ENCODE measurements at places on chromosomes 2 and 18.

DNA sequence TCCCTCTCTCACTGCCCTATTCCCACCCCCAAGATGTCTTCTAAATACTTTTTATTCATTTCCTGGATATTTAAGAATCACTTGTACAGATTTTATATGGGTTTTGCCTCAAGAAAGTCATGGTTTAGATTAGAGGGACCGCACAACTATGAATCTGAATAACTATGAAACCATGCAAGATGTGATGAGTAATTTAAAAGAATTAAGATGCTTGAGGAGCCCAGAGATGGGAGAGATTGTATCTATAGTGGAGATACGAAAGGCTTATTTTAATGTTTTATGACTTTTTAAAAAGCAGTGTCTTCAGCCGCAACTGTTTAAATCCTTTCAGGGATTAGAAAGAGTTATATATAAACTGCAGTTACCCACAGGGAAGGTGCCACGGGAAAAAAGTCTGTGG lies 324.1 kb downstream of the LPIN1 start:
- no peak for DNase-seq

DNA sequence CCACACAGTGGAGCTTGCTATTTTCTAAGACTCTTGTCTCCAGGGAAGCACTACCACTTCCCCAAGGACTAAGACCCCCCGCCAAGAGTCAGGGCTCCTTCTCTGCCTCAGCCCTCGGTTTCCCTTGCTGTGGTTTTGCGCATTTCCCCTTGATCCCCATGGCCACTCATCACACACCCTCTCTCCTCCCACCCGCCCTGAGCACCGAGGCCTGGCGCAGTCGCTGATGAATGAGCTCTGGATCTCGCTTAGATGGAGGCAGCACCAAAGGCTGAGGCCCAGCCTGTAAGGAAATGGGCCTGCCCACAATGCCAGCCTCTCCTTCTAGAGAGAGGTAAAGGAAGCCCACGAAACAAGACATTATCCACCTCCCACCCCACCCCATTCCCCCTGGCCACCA lies 96.9 kb downstream of the TNS1 start:
- no peak for DNase-seq

- DNase-seq: peak; percentile 75
These were observed 5.8 kb downstream of the HDLBP start for GRCh38 chr2:241309684-241310117.

DNA sequence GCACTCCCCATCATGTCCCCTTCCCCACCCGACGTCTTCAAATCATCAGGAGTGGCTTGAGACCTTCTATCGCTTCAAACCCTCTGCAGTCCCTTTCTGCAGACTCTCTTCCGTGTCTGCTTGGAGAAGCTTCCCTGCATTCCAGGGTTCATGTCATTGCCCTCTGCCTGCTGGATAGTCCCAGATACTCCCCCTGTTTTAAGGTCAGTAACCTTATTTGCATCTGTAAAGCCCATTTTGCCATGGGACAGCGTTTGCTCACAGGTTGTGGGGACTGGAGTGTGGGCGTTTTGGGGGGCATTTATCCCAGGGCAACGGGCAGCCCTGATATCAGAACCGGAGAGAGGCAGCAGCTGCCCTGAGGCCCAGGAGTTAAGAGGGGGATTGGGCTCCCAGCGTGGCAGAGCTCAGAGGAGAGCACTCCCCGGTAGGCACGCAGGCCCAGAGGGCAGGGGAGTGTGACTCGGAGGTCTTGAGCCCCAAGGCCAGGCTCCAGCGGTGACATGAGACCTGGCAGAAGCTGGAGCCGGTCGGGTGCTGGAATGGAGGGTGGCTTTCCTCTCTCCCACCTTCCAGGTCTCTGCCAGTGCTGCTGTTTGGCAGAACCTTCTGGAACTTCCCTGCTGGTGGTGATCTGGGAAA lies 73.8 kb downstream of the RTP5 start:
- DNase-seq: no peak

- no peak for DNase-seq
These were observed 31.6 kb upstream of the MREG start for GRCh38 chr2:216044883-216045486.

GRCh38 chr2:31404827-31405226 lies 9.7 kb downstream of the XDH start:
- DNase-seq: no peak

- DNase-seq: no peak
These were observed 90.2 kb downstream of the ZFP36L2 start for GRCh38 chr2:43136011-43136799.

- DNase-seq: no peak
These were observed 716.6 kb downstream of the NRXN1 start for GRCh38 chr2:50315336-50315735.

DNA sequence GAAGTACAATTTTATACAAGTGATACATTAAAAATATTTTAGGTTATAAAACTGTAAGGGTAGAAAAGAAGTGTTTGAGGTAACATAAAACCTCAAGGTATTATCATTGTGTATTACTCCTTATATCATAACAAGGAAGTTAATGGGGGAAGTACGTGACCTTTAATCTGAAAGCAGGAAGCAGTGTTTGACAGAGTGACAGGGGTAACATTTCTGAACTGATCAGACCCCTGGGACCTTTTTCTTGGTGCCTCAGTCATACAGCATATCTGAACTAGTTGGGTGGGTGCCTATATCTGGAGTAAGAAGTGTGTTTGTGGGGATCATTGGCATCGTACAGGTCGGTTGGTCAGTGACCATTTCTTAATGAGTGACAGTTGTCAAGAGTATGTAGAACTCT lies 43.0 kb downstream of the MALT1 start:
- DNase-seq: no peak
